ENCODE measurements at places on chromosomes 3 and 15.

DNA sequence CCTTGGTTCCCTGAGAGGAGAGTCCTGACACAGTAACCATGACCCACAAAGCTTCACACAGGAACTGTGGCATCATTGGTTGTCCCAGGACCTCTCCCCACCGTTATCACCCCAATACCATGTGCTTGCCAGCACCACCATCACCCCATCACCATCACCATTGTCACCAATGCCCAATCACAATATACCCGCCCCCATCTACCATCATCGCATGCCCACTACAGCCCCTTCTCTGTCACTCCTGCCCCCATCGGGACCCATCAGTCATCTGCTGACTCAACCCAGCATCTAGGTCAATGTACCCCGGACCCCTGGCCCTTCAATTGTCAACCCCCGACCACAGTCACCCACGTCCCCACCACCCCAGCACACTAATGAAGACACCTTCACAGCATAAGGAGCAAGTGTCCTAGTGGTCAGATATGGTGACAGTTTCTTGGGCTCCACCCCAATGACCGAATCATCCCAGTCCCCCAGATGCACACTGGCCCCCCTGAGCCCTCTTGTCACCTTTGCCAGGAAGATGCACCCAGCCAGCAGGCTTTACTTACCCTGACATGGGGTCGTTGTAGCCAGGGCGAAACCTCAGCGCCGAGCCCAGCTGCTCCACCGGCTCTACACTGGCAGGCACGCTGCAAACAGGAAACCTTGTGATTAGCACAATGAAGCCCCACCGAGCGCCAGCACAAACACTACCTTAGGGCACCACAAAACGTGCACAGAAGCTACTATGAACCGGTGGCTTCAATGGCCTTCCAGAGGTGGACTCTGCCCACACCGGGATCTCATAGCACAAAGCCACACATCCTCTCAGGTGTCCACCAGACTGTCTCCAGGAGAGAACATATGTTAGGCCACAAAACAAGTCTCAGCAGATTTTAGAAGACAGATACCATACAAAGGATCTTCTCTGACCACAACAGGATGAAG lies 25.1 kb downstream of the SHISA5 start:
- no peak for DNase-seq

GRCh38 chr15:72319360-72319984 lies 485 bp downstream of the CELF6 start:
- no peak for DNase-seq

DNA sequence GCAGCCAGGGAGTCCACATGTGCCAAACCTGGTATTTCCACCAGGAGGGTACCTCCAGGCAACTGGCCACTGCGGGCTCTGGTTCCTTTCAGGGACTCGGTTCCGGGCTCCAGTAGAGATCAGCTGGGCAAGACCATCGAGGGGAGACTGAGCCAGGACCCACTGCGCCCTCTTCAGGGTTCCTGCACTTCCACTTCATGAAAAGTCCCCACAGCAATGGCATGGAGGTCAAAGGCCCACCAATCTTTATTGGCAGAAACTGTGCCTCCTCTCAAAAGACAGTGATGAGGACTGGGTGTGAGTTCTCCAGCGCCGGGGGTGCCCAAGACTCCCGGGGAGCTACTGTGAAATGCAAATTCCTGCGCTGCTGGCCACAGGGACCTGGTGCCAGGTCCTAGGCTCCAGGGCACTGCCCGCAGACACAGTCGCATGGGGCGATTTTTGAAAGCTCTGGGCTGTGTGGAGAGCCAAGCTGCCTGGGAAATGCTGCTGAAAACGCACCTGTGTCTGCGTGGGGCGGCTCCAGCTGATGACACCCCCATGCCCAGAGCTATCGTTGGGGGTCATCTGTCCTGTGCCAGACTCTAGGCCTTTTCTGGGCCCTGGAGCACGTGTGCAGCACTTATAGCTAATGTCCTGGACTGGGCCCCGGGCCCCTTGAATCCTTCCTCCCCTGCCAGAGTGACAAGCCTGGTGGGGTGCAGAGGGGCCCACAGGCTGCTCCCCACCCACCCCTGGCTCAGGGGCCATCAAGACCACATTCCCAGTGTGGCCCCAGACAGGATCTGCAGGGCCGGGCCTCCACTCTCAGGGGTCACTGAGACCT lies 144.0 kb downstream of the NSMCE3 start:
- no peak for DNase-seq

- DNase-seq = no peak
These were observed 8.0 kb upstream of the OXTR start for GRCh38 chr3:8777201-8777977.

DNA sequence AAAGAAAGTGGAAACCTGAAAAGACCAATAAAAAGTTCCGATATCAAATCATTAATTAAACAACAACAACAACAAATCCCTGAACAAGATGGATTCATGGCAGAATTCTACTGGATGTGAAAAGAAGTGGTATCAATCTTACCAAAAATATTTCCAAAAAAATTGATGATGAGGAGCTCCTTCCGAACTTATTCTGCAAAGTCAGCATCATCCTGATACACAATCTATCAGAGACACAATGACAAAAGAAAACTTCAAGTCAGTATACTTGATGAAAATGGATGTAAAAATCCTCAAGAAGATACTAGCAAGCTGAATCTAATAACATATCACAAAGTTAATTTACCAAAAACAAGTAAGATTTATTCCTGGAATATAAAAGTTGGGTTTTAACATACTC lies 881.8 kb downstream of the SI start:
- no peak for DNase-seq

GRCh38 chr3:153289334-153289808 lies 127.3 kb downstream of the RAP2B start:
- peak; percentile 49 for DNase-seq

DNA sequence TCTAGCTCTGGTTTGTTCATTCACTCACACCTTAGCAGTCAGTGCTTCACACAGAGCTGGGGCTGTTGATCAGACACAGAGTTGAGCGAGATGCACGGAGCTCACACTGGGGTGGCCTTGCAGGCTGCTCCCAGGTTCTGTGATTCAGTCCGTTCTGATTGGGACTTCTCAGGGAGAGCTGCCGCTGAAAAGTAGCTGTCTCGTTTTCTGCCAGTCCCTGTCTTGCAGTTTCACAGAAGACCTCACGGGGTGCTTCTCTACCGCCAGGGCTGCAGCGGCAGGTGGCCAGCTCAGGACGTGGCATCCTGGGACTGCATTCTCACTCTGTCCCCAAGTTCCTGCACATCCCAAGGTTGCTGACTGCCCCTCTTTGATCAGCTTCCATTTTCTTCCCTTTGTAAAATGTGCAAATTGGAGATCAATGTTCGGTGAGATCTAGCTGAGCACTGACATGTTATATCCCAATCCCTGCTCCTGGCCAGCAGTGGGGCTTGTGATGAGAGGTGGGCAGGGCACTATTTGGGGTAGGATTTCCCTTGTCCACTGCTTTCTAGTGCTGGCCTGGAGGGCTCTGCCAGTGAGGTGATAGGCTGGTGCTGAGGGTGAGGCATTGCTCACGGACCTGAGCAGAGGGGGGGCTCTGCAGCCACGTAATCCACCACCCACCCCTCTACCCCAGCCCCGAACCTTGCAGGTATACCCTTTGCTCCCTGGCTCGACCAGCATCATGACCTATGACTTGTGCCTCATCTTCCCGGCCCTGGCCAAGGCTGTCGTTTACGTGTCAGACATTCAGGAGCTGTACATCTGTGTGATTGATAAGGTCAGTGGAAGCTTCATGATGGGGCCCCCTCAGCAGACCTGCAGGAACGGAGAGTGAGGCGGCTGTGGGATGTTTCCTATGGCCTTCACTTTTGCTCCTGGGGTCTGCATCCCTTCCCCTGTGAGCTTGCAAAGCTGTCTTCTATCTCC lies 5.3 kb upstream of the TXNRD3 start:
- no peak for DNase-seq

DNA sequence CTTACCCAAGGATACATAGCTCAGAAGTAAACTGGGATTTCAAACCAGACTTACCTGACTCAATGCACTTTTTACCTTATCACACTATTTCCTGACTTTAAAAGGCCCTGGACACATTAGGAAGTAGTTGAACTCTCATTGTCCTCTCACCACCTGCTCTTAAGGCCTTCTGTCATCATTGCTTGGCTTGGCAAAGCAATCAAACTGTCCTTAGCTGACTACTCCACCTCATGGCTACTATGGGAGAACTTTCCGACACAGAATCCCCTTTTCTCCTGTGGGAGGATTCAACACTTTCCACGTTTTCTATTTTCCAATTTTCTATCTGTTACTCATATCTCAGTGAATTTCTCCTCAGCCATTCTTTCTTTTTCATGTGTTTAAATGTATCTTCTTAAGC lies 55.4 kb downstream of the ZNF148 start:
- no peak for DNase-seq

DNA sequence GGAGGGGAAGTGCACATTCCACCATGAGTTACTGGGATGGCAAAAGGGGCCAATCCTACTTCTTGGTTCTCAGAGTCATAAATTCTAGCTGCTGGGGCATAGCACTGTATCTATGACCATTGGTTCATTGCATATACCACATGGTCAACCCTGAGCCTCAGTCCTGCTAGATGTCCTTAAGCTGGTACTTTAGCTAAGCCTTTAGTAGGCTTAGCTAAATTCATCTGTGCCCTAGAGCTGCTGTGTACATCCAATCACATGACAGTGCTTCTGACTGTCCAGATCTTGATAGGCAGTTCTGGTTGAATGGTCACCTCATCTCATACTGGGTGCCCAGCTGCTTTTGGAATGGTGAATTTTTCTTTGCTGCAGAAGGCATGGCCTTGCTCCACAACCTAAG lies 8.2 kb downstream of the NDUFB4 start:
- no peak for DNase-seq

DNA sequence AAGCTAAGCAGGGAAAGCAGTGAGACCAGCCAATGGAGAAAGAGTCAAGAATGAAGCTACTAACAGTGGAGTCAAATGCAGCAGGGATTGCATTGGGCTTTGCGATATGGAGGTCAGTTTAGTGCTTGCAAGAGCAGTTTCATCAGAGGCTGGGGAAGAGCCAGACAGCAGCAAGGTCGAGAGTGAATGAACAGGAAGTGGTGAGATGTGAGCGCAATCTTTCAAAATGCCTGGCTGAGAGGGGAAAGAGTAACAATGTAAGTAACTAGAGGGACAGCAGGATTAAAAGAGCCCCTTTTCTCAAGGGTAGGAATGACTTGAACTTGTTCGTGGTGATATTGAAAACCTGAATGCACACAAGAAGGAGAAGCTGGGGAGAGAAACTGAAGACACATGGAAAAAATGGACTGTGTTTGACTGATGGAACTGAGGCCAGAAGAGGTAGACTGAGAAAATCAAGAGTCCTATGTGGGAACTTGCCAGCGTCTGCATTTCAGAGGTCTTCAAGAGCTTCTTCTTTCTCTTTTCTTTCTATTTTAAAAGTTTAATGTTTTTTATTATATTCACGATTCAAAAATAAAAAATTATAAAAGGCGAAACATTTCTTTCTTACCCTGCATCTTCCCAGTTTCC lies 30.6 kb upstream of the GPR160 start:
- DNase-seq = no peak

- no peak for DNase-seq
These were observed 275.0 kb downstream of the XXYLT1 start for GRCh38 chr3:194995922-194996321.

DNA sequence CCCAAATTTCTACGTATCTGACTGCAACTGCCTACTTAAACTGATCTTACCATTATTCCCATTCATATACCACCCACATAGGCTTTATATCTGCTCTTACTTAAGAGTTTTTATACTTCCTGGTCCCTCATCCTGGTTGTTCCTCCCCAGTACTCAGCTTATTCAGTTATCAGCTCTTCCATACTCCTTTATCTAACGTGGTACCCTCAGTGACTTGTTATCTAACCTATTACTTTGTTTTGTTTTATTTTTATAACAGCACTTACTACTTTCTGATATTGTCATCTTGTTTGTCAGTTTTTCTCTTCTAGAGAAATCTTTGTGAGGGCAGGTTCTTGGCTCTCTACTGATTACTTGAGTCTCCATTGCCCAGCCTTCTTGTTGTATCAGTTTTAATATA lies 100.6 kb downstream of the ZNF609 start:
- DNase-seq = no peak

DNA sequence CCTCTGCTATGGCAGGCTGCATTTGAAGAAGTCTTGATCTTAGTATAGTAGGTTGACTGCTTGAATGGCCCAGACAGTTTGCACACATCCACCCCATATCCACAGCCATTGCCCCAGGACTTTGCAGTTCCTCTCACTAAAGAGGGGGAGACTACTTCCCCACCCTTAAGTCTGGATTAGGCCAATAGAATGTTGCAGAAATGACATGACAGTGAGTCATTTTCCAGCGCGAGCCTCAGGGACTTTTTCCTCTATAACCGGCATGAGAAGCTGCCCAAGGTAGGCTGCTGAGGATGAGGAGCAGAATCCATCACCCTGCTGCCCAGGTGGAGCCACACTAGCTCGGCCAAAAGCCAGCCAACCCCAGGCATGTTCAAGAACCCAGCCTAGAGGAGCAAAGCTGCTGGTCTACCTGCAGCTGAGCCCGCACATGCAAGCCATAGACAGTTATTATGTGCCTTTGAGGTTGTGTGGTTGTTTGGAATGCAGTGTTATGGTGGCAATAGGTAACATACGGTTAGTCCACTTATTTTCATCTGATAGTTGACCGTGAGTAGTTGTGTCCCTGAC lies 113.9 kb downstream of the TLE3 start:
- DNase-seq = peak; percentile 24

DNA sequence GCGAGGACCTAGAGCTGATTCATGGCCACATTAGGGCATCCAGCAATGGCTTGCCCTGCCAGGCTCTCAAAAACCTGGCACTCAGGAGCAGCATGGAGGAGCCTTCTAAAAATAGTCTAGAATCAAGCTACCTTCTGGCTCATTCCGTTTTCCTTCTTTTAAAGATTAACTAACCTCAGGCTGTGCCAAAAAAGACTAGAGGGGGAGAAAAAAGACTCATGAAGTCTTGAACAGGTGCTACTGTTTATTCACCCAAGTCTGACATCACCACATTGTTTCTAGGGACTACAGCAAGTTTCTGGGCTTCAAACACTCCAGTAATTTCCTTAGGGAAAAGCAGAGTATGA lies 125.8 kb downstream of the TNIK start:
- DNase-seq = peak; percentile 80

- DNase-seq = no peak
These were observed 75.0 kb upstream of the TLE3 start for GRCh38 chr15:70172566-70173225.

GRCh38 chr15:52361975-52362494 lies 66.4 kb upstream of the MYO5C start:
- DNase-seq = no peak
